Activated CD4-positive, alpha-beta T cell treated with anti-CD3 and anti-CD28 coated beads for 4 hours (primary cell): ENCODE measurements at places on chromosomes 1 and 21.
A peak's percentile ranks its signal among the peaks of the same experiment; 100 is the strongest.

- DNase-seq: no peak
Measured at GRCh38 chr1:67189953-67190352, 23.7 kb downstream of the IL23R start.

DNA sequence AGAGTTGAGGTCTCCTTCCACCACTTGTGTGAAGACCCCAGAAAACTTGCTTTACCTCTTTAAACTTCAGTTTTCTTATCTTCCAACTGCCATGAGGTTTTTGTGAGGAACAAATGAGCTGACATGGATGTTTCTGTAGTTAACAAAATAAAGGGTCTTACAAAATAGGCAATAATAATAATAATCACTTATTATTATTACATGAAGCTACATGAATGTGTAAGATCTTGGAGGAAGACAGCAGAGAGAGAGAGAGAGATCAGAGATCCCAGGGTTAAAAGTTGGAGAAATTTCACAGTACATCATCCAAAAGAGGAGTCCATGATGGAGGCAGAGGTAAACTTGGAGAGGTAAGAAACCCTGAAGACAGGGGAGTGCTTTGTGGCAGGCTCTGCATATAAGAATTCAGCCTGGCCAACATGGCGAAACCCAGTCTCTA is 10.7 kb downstream of the RCC1 start:
- DNase-seq: no peak

DNA sequence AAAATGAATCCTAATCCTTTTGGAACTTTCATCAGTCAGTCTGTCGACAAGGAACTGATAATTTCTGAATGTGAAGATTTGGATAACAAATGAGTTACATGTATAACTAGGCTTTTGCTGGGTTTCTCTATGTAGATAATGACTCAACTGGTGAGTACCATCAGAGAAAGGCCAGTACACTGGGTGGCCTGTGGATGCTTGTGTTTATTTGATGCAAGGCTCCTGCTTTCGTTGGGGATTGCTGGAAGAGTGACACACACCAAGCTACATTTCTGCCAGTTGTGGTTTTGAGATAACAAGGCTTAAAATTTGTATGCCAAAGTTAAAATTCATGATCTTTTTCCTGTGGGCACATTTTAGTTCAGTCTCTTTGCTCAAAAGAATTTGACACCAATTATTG is 115.7 kb upstream of the UBE2U start:
- DNase-seq: no peak

GRCh38 chr1:158020886-158021620 is 27.6 kb downstream of the KIRREL1 start:
- DNase-seq: no peak

GRCh38 chr1:235866205-235866912 is at the start of gene LYST:
LYST (minus strand) TSS chr1:235866906; CDS start chr1:235830417, 36,489 bp downstream.
- peak; percentile 56 for DNase-seq

DNA sequence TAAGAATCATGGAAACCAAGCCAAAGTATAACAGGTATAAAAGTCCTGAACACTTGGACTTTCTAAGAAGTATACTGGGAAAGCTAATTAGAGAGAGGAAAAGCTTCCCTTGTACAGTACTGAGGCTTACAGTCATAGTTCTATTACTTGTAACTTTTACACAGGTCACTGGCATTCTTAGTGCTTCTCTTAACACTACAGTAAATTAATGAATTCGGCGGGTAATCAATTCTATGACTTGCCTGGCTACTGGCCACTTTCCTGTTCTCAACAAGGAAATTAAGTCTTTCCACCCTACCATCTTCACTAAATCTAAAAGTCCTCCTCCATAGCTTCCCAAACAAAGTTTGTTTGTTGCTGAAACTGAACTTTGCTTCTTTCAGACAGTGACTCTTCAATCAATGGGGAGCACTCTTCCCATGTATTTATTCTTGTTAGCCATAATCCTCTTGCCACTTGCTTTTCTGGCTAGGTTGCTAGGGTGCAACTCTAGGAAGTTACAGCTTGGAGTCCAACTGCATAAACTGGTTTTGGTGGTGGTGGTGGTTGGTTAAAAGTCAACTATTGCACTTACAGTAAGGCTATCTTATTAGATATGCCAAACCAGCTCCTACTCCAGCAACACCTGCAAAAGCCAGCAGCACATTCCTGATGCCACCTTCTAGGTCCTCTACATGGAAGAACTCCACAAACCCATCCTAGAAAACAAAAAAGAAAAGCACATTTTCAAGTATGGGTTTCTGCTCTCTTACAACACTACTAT is 2.4 kb downstream of the MCL1 start:
- DNase-seq: no peak

- no peak for DNase-seq
Measured at GRCh38 chr1:15952317-15953258, 23.3 kb downstream of the ZBTB17 start.

DNA sequence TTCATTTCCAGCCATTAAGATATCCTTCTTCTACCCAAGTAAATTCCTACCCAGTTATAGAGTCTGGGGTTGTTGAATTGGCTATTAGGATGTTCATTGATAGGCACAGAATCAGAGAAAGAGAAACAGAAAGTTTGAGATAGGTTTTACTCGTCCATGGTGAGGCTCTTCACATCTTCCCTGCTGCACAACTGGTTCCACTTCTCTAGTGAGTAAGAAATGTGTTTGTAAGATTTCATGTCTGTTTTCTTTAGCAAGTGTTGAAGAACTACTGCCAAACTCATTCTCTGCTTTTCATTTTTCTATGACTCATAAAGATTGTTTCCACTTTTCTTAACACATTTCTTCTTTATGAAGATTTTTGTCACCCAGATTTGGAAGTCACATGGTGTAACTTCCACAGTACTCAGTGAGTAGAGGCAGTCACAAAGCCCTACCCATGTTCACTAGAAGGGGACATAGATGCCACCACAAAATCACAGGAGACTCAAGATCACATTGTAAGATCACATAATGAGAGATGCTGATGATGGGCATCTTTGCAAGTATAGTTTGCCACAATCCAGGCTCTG is 152.3 kb downstream of the SNX7 start:
- no peak for DNase-seq

DNA sequence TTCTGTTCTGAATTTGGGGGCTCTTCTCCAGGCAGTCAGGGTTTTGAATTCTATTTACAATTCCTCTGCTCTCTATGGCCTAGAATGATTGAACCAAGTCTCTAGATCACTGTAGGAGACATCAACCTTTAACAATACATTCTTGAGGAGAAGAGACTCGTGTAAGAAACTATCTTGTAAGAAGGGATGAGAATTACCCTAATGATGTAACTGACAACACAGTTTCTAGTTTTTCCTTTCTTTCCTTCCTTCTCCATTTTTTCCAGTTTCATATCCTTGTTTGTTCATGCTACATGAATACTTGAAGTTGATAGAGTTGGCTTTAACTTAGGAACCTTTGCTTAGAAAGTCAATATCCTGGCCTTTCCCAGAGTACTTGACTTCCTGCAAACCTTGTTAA is 1.3 kb upstream of the ATP1A1 start:
- no peak for DNase-seq

DNA sequence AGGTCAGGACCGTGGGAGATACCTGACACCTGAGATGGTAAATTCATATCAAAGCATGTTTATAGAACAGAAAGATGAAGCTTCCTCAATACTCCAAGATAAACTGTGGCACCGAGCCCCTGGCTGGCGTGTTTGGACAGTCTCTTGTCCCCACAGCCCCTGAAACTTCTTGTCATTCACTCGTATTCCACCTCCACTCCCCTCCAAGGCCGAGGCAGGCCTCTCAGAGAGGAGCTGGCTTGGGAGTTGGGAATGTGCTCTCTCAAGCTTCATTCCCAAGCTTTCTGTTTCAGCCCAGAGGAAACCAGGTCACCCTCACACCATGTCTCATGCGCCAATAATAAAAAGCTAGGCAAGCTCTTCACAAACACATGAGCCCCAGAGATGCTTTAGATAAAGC is 86.1 kb downstream of the NPHP4 start:
- no peak for DNase-seq

- DNase-seq: no peak
Measured at GRCh38 chr1:113917400-113918082, 11.6 kb upstream of the HIPK1 start.

GRCh38 chr1:21217812-21218596 is 41.3 kb upstream of the EIF4G3 start:
- DNase-seq: peak; percentile 17

DNA sequence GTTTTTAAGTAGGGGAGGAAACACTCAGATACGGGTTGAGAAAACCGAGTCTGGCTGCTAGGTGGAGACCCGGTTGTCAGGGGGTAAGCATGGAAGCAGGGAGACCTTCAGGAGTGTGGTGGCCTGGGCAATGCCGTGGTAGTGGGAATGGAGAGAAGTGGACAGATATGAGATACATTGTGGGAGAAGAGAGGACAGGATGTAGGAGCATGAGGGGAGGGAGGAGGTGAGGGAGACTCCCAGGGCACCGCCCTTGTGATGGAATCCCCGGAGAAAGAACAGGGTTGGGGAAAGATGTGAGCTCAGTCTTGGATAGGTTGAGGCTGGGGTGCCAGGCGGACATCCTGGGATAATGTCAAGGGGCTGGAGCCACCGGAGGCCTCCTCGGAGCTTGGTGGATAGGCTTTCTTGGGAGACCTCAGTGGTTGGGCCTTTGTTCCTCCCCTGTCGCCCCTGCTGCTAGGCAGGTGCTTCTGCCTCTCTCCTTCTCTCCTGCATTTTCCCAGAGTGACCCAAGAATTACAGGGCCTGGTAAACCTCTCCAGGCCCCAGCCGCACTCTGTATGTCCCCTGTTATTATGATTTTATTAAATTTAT is 21.3 kb downstream of the ZNF362 start:
- no peak for DNase-seq

DNA sequence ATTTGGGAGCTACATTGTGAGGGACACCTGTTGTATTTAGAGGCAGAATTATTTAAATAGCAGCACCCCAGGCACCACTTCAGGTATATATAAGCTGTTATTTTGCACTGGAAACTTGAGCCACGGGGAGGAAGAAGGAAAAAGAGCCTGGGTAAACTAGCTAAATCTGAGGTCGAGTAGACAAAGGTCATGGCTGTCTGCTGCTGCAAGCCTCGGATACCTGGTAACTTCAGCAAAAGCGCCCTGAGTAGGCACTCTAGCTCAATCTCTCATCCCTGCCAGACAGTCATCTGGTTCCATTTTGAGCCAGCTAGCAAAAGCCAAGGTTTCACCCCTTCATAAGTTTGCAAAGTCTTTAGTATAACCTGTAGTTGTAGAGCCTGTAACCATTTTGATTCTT is 101.9 kb upstream of the ZNF644 start:
- DNase-seq: no peak

GRCh38 chr1:54298284-54299033 is 98.5 kb downstream of the MRPL37 start:
- no peak for DNase-seq

DNA sequence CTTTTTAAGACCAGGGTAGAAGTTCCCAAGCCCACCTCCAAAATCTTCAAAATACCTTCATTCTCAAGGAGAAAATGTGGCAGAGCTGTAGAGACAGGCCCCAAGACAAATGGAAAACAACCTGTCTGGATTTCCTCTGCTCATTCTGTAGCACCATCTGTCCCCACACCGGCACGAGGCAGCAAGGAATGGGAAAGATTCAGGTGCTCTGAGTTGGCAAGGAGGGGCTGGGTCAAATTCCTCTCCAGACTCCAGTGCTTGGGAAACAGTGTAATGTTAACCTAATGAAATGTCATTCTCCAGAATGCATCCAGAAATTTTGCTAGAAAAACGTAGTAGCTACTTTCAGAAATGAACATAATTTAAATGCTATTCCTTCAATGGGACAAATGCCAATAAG is 9.3 kb downstream of the PABPC4 start:
- no peak for DNase-seq

DNA sequence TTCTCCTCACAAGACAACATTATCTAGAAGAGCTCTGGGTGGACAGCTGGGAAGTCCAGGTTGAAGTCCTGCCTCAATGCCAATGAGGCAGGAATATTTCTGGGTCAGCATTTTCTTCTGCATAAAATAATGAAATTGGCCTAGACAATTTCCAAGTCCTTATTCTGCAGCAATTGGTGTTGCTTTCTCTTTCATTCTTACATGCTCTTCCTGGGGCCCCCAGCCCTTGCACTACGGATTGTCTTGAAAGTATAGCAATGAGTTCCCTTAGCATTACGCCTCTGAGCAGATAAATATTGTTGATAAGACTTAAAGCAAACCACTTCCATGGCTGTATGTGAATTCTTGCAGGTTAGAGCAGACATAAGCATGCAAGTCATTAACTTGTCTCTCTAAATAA is 188.5 kb downstream of the TGFBR3 start:
- DNase-seq: no peak

DNA sequence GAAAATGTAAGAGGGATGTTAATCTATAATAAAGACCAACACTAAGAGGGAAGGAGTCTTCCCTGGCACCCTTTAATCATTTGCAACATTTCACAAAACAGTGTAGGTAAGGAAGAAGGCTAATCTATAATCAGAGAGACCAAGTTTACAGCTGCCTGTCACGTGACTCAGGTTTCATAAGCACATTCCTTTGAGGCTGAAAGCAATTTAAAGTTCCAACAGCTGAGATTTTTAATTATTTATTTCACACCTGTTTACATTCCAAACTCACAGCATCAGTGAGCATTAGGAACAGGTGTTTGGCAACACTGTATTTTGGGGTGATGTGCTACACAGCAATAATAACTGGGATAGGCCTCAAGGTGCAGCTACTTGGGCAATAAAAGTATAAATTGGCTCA is 75.7 kb upstream of the PGBD5 start:
- DNase-seq: no peak

- no peak for DNase-seq
Measured at GRCh38 chr1:20480243-20480944, 5.6 kb downstream of the CAMK2N1 start.

- no peak for DNase-seq
Measured at GRCh38 chr1:4461726-4462290, 192.6 kb upstream of the AJAP1 start.

DNA sequence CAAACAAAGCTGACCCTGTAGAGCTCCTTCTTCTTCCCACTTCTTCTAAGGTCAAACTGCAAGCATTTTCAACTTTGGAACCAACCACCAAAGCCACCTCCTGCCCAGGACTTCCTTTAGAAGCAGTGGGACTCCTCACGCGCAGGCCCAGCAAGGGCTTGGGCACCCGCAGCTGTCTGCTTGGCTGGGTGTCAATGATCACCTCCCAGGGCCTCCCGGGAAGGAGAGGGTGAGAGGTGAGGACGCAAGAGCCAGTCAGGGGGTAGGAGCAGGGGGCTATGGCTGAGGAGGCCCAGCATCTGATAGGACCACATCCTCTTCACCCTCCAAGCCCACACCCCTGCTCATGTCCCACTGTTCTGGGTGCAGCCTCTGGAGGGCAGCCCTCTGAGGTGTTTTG is 10.2 kb downstream of the KLHL21 start:
- no peak for DNase-seq

DNA sequence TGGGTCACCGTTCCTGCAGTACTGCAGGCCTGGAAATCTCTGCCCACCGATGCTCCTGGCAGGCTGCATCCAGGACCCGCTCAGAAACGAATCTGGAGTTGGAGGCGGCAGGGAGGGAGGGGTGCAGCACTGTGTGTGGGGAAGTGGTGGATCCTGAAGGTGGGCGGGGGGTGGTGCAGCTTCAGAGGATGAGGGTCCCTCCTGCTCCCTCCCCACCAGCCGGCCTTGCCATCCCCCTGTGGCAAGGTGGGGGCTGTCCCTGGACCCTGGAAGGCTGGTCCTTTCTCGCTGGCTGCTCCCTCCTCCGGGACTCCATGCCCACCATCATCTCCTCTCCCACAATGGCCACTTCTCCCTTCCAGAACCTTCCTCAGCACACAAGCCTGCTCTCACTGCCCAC is 60.4 kb downstream of the B3GALT5 start:
- DNase-seq: no peak
